NCI-H446 treated with DMSO at 0.1 percent for 48 hours (cell line): ENCODE measurements at places on chromosomes 6 and 20.

GRCh38 chr6:163877877-163878639 lies 463.5 kb downstream of the QKI start:
- no peak for DNase-seq

- DNase-seq: no peak
Observed at GRCh38 chr6:133456944-133457343, 215.8 kb downstream of the EYA4 start.

DNA sequence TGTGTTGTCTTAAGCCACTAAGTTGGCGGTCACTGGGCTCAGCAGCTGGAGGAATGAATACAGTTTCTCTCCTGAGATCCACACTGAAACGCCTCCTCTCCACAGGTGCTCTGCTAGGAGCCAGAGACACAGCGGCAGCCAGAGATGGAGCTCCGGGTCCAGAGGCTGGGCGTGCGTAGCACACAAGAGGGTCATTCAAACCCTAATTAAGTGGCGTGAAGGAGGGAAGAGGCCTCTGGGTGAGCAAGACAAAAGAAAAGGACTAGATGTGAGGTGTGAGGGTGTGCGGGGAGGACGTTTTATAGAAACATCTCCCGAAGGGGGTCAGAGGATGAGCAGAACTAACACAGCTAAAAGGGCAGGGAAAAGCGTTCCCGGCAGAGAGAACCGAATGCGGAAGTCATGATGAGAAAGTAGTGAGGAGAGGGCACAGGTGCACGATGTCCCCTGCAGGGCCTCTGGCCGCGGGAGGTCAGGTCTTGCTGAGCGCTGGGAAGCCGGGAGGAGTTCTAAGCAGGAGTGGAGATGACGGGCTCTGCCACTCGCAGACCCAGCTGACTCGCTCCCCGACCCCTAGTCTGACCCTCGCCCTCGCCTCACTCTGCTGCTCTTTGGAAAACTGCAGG lies 54.4 kb downstream of the BMP7 start:
- no peak for DNase-seq

DNA sequence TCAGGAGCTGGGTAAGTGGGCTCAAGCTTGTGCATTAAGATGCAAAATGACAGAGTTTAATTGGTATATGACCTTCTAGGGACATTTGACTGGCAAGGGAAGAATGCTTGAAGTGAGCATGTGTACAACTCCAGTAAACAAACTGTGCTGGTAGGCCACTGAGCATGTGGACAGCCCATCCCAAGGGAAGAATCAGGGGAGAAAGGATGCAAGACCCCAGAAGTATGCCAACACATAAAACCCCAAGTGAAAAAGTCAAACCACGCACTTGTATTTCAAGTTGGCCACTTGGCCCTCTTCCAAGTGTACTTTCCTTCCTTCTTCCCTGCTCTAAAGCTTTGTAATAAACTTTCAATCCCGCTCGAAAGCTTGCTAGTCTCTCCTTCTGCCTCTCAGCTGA lies 10.4 kb upstream of the THBD start:
- DNase-seq: no peak

- DNase-seq: no peak
Observed at GRCh38 chr6:114407426-114408035, 64.7 kb upstream of the HS3ST5 start.

GRCh38 chr6:158313989-158314388 lies 1.7 kb downstream of the TULP4 start:
- DNase-seq: no peak

GRCh38 chr6:155157101-155157500 lies 106.7 kb upstream of the CLDN20 start:
- no peak for DNase-seq

GRCh38 chr6:5619249-5619648 lies 357.9 kb downstream of the FARS2 start:
- DNase-seq: no peak

- no peak for DNase-seq
Observed at GRCh38 chr6:108156938-108157233, 8.9 kb upstream of the NR2E1 start.

DNA sequence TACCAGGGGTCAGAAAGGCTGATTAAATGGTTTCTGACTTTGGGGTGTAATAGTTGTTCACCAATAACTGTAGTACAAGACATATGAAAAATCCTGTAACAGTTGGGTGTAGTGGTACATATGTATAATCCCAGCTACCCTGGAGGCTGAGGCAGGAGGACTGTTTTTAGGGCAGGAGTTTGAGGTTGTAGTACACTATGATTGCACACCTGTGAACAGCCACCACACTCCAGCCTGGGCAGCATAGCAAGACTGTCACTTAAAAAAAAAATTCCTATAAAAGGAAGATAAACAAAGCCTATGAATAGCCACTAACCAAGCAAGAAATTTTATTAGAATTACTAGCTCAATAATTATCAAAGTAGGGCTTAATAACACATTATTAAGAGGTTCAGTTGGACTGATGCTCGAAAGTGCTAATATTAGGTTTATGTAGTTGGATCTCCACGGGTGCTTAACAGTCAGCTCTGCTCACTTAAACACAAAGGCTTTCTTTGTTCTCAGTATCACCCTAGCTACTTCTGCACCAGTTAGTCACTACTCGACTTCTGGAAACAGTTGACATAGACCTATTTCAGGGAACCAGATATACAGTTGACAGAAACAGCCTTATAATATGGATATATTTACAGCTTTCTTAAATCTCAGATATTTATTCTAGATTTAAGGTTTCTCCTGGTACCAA lies 113.0 kb downstream of the MTFR2 start:
- DNase-seq: no peak

DNA sequence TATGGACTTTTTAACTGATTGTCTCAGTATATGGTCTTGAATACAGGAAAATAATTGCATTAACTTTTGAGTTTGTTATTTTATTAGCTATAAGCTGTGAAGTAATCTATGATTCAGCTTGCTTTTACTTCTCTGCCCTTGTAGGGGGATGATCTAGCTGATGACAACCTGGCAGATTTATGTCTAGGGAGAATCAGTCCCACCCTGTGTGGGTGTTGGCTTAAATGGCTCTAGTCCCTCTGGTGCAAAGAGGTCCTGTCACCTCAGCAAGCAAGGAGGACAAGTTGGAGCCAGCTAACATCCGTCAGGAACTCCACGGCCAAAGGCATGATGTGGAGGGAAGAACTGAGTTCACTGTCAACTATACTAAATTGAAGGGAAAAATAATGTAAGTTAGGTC lies 495.3 kb downstream of the BMP2 start:
- no peak for DNase-seq

DNA sequence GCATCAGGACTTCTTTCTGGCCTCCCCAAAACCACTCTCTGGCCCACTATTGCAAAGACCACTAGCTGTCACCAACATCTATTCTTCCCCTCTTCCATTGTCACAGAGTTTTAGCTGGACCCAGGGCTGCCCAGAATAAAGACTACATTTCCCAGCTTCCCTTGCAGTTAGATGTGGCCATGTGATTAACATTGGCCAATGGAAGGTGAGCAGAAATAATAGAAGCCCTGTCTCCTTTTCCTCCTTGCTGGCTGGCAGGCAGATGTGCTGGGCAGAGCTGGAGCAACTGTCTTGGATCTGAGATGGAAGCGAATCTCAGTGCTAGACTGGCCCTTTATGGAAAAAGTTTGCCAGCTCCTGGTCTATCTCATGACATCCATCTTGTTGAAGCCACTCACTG lies 97.0 kb downstream of the KCNB1 start:
- DNase-seq: peak; percentile 10

DNA sequence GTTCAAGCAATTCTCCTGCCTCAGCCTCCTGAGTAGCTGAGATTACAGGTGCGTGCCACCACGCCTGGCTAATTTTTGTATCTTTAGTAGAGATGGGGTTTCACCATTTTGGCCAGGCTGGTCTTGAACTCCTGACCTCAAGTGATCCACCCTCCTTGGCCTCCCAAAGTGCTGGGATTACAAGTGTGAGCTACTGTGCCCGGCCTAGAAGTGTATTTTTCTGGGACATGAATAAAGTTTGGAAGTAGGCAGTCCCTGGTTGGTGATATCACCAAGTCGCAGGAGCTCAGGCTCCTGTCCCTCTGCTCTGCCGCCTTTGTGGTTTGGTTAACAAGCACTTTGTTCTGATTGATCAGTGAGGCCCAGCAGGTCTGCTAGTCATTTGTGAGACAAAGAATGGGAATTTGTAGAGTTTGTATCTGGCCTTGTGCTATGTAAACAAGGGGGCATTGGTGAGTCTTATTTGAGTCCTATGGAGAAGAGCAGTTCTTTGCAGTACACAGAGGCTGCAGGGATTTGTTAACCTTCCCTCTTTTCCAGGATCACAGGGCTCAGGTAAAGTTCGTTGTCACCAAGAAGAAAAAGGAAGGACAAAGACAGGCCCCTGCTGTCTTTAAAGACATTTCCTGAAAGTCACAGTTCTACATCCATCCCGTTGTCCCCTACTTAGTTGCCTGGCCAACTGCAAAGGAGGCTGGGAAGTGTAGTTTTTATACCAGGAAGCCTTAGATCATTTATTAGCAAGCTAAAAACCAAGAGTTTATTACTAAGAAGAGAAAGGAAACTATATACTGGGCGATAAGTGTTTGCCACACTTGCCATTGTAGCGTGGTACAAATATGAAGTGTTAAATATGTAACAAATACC lies 13.1 kb downstream of the MTHFD1L start:
- DNase-seq: no peak

- no peak for DNase-seq
Observed at GRCh38 chr20:32052778-32053362, 828 bp downstream of the HCK start.

- no peak for DNase-seq
Observed at GRCh38 chr6:128319946-128320345, 200.5 kb downstream of the PTPRK start.

DNA sequence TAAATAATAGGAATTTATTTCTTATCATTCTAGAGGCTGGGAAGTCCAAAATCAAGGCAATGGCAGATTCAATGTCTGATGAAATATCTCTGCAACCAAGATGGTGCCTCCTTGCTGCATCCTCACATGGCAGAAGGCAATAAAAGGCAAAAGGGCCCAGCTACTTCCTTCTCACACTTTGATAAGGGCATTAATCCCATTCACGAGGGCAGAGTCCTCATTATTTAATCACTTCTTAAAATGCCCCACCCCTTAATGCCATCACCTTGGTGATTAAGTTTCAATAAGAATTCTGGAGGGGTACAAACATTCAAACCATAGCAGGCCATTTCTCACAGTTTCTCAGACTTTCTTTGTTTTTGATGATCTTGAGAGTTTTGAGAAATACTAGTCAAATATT lies 145.8 kb upstream of the TSHZ2 start:
- no peak for DNase-seq

- DNase-seq: peak; percentile 63
Observed at GRCh38 chr6:30828027-30828962, 56.0 kb upstream of the DDR1 start.

DNA sequence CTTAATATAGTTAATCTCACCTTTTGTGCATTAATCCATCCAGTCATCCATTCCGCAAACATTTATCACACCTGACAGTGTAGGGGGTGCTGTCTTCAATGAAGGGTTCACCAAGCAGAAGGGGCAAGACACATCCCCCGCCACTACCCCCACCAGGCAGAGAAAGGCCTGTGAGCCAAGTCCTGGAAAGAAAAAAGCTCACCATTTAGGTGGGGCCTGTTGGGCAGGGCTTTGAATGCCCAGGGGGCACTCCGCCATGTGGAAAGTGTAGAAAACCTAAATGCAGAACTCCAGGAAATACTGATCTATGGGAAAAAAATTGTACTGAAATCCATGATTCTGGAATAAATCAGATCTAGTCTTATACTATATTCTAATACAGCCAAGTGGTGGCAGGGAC lies 4.8 kb upstream of the STX16 start:
- DNase-seq: no peak

DNA sequence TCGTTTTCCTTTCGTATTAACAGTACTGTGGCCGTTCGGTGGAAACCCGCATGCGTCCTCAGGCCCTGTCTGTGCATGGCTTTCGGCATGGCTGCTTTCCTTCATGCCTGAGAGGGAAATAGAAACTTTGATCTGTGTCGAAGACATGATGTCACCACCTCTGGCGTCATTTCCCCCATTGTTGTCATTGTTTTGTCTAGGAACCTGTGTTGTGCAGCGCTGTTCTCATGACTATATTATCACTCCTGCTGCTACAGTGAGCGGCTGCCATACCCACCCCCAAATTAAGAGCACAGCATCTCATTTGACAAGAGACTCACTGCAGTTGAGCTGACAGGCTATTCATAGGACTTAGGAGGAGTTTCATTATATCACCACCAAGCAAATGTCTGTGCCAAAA lies 172.3 kb downstream of the TMEM242 start:
- no peak for DNase-seq

- DNase-seq: no peak
Observed at GRCh38 chr6:75488033-75488432, 5.6 kb downstream of the FILIP1 start.

GRCh38 chr6:127518710-127519468 lies at the start of gene MTCL3:
MTCL3 (minus strand) TSS chr6:127519335.
- peak; percentile 97 for DNase-seq

DNA sequence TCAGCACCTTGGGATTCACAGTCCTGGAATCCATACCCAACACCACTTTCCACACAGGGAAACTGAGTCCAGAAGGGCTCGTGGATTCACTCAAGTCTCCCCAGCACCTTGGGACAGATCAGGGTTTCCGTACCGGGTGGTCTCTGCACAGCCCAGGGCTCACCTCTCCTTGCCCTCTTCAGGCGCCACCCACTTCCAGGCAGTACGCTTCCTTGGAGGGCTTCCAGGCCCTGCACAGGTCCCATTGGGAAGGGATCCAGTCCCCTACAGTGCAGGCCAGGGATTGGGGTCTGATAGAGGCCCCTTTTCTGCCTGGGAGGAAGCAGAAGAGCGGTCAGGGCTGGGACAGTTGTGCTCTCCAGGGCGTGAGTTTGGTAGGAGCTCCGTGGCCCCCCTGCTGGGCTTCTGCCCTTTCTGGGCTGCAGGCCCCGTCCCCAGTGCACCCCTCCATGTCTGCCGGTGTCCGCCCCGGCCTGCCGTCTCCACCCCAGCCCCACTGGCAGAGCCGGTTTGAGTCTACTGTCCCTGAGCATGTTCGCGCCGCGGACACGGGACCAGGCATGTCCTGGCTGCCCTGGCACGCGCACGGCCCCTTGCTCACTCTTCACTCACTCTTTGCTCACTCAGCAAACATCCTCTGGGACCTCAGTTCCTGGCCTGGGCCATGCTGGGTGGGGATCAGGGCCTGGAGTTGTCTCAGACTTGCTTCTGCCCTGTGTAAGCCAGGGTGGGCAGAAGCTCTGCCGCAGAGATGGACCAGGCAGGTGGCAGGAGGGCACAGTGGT lies 12.6 kb downstream of the SRC start:
- DNase-seq: no peak

- DNase-seq: no peak
Observed at GRCh38 chr20:64283646-64284045, 28.1 kb downstream of the PCMTD2 start.

GRCh38 chr6:164098857-164099267 lies 684.3 kb downstream of the QKI start:
- DNase-seq: no peak

DNA sequence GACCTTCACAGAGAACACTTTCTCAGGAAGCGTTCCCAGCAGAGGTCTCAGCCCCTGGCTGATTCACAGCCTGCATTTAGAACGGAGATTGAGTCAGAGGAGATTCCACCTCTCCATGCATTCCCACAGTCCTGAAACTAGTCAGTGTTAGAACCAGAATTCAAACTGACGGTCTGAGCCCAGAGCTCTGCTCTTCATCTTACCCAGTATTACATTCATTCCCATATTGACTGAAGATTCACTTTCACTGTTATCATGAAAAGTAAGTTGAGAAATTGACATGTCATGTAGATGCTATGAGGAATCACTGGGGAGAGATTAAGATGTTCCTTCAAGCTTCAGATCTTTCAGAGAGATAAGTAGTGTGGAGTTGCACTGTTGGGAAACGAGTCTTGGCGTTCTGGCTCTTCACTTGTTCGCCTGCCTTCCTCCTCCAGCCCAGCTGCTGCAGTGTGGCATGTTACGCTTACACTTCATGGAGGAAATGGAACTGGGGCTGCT lies 28.3 kb downstream of the MAS1 start:
- DNase-seq: no peak
